ENCODE measurements at places on chromosomes 4 and X.

DNA sequence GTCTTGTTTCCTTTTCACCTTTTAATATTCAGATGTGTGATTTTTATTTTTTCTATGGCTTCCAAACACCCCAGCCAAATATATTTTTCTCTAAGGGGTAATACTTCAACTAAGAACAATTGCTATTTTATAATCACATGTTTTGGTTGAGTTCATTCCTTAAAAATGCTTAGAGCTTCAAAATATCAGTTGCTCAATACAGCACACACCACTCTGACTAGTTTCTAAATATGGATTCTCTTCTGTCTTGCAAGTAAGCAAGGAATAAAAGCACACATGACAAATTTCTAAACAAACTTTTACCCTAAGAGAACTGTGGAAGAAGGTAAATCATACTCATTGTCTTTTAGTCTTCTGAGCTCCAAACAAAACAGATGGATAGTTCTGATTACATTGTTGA is 27.2 kb downstream of the ANTXR2 start:
- no peak for DNase-seq

- DNase-seq = no peak
Observed at GRCh38 chr4:38560768-38561558, 103.0 kb upstream of the KLF3 start.

- DNase-seq = no peak
Observed at GRCh38 chr4:164731827-164732474, 22.0 kb upstream of the SMIM31 start.

DNA sequence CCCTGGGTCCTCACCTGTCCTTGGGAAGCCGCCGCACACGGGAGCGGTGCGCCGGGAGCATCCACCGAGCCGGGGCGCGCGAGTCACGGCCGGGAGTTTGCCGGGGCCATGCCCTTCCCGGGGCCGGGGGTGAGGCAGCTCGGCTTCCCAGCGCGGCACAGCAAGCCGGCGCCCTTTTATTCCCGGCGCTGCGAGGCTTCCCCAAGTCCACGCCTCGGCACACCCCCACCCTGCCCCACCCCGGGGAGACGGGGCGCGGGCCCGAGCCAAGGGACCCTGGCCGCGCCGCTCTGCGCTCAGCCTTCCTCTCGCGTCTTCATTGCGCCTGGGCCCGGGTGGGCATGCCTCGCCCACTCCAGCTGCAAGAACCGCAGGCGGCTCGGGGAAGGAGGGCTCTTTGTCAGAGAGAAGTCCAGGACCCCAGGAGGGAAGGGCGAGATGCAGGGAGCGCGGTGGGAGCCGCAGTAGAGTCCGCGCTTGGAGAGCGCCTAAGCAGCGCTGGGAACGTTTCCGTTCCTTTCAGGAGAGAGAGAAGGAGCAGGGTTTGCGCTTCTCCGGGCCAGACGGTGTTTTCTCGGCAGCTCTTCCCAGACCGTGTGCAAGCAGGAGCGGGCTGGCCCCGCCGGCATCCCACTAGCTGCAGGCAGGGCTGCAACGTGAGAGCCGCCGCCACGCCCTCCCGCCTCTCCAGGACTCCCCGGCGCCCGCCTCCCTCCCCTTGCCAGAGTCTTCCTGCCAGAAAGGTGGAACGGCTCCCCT is at the start of gene MXRA5:
MXRA5 (minus strand) TSS at position 152 of the 759 bp plus-strand sequence. CDS start 2,819 bp downstream, outside the sequence.
- DNase-seq = no peak

DNA sequence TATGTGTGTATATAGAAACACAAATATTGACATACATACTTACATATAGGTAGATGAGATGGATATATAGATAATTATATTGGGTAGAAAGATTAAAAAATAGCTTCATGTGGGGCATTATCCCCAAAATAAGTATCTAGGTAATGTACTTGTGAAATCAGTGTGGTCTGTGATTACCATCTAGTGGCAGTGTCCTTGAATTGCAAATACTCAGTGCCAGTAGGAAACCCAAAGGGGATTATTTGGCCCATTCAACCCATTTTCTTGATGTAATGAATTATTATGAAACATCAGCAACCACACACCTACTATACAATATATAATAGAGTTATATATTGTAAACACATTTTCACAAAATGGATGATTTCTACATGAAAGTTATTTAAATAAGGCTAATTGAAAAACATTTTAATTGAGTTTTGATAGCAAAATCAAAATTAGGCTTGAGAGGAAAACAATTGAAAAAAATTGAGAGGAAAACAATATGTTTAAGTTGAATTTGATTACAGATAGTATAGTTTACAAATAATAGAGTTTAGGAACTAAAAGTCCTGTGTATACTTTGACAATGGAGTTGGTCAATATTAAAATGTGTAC is 389.4 kb downstream of the GALNTL6 start:
- no peak for DNase-seq

DNA sequence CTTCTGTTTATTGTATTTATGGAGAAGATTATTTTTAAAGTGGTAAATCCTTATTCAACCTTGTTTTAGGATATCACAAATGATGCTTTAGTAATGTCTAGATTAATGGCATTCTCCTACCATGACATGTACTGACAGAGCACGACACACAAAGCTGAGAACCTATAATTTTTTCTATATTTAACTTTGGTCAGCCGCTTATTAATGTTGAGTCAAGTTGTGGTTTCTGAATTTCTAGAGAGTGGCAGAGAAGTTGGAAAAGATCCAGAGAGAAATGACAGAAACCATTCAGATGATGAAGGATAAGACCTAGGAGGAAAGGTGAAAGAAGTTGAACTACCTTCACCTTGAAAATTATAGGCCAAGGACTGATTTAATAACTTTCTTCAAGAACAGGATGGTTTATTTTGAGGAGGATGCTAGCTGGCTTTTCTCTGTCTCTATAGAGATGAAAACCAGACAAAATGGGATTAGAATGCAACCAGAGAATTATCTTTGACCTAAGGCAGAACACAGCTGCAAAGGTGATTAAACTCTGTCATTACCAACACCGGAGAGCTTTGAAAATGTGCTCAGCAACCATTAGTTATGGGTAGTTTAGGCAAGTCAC is 62.6 kb upstream of the TSPAN5 start:
- no peak for DNase-seq
